ENCODE measurements at places on chromosomes 2 and 18.

GRCh38 chr18:36186461-36187192, 670 bp upstream of the MOCOS start:
- no peak for DNase-seq

GRCh38 chr2:6878549-6878948, 972 bp downstream of the RSAD2 start:
- no peak for DNase-seq

DNA sequence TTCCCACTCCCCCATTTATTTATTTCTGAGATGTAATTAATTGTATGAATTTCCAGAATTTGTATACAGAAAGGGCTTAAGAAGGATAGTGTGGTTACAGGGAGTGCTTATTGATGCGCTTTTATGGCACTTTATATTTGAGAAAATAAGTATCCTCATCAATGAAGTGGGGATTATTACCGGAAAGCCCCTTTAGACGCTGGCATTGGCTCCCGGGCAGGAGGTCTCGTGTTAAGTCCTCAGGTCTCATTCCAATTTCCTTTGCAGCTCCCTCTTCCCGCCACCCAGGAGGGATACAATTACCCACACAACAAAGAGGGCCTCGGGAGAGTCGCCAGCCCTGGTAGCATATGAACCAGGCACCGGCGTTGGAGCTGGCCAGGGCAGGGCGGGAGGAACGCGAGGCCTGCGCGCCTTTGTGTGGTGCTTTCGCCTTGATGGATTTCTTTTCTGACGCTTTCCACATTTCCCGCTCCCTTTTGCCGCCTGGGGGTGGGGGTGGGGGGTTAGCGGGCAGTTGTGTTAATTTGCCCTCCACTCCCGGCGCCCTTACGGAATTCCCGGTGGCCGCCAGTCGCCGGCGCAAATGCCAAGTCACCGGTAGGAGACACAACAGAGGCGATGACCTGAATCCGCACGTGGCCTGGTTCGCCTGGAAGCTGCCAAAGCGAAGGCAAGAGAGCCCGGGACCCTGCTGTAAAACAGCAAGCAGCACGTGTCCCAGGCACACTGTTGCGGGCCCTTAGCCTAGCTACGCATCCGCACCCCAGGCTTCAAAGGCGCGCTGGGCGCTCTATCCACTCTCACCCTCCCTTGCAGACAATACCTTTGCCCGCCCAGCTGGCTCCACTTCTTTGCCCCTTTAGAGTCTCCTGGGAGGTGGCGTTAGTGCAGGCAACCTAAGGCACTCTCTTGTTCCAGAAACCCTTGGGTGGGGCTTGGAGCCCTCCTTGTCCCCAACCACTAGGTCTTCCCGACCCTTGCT, 3.3 kb downstream of the GAD1 start:
- DNase-seq = no peak

DNA sequence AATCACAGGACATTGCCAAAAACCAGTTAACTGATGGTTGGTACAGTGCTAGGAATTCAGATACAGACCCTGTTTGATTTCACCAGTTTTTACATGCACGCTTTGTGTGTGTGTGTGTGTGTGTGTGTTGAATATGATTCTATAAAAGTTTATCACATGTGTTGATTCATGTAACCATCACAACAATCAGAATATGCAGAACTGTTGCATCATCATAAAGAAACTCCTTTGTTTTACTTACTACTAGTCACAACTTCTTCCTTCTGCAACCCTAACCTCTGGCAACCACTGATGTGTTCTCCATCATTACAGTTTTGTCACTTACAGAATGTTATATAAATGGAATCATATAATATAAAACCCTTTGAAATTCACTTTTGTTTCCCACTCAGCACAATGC, 144.8 kb upstream of the CYP26B1 start:
- no peak for DNase-seq

GRCh38 chr2:14513903-14514302, 118.6 kb upstream of the LRATD1 start:
- DNase-seq = no peak

GRCh38 chr18:10057894-10058791, 144.3 kb downstream of the VAPA start:
- DNase-seq = no peak

DNA sequence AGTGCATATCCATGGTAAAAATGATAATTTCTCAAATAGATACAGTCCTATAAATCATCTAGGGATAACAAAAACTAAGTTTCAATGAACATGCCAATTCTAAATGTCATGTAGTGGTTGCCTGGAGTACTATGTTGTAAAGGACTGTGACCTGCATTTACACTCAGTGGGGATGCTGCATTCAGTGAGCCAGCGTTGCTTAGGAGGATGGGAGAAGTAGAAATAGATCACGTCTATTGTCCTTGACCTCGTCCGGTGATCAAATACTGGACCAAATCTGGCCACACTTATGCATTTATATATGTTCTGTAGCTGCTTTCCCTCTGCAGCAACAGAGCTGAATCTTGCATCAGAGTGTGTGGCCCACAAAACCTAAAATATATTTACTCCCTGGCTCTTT, 139.0 kb upstream of the ETAA1 start:
- no peak for DNase-seq

DNA sequence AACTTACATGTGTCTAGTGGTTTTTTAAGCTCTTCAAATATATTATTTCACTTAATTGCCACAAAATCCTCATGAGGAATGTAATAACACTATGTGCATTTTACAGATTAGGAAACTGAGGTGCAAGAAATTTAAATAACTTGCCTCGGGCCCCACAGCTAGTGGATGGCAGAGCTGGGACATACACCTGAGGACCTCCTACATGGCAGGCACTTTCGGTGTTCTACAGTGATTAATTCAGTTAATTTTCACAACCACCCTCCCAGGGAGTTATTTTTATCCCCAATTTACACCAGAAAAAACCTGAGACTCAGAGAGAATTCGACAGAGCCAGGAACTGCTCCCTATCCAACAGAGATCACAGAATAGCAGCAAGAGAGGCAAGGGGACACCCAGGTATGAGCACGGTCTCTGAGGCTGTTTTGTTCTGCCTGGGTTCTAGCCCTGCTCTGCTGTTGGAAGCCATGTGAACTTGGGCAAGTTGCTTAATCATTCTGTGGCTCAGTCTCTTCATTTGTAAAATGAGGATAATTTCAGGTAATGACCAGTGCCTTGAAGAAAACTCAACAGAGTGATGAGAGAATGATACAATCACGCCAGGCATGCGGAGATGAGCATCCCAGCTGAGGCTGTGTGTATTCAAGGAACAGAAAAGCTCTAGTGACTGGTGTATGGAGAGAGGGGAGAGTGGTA, 82.3 kb downstream of the MYCN start:
- no peak for DNase-seq

GRCh38 chr2:119196301-119197125, 27.1 kb upstream of the STEAP3 start:
- DNase-seq = no peak
